ENCODE measurements at places on chromosomes 6 and 20. TPM values are rescaled to one million over a fixed set of nuclear protein-coding genes. Genes with fewer than 3 reads are reported as not detected.
A peak's percentile ranks its signal among the peaks of the same experiment; 100 is the strongest.

DNA sequence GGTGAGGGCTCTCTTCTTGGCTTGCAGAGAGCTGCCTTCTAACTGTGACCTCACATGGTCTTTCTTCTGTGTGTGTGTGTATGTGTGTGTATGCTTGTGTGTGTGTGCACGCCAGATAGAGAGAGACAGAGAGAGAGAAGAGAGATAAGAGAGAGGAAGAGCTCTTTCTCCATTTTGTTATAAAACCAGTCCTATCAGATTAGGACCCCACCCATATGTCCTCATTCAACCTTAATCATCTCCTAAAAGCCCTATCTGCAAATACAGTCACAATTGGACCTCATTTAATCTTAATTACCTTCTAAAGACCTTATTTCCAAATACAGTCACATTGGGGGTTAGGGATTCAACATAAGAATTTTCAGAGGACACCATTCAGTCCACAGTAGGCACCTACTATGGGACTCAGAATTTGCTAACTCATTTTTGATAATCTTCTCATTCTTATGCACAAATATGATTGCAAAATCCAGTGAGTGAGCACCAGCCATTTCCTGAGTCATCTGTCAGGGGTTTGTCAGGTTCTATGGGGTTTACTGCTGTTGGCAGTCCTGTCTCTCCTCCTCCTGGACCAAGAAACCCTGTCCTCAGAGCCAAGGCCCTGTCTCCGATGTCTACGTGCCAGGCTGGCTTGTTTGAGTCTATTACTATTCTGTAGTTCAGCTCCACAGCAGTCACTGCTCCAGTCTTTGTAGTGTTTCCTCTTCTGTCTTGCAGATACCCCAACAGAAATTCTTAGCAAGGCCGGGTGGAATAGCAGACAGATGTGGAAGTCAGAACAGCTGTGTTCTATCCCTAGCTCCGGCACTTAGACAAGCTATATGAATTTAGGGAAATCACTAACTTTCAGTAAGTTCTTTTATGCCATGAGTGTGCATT is 59.0 kb upstream of the FAM184A start:
- DNase-seq = peak; percentile 74

DNA sequence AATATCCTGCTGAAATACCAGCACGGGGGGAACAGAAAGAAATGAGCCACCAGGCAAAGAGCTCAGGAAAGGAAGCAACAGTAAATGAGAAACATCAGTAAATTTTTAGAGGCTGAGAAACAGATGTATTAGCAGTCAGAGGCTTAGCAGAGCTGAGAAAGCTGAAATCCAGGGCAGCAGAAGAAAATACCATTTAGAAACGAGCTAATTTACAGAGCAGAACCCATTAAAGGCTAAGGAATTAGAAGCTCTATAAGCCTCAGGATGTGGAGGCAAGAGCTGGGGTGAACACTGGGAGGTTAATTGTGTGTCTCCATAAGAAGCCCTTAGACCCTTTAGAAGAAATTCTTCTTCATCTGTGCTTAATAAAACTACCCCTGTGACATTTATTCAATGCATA is 178.6 kb upstream of the RGS17 start:
- no peak for DNase-seq

- no peak for DNase-seq
Observed at GRCh38 chr6:152296648-152297376, 340.4 kb downstream of the SYNE1 start.

ASXL1 gene
- total RNA-seq = 58.9 TPM

CLPSL2 gene
- total RNA-seq = not detected

GRCh38 chr20:22951966-22952365 is 83.1 kb upstream of the SSTR4 start:
- no peak for DNase-seq

TBXT gene
- total RNA-seq = not detected

DNA sequence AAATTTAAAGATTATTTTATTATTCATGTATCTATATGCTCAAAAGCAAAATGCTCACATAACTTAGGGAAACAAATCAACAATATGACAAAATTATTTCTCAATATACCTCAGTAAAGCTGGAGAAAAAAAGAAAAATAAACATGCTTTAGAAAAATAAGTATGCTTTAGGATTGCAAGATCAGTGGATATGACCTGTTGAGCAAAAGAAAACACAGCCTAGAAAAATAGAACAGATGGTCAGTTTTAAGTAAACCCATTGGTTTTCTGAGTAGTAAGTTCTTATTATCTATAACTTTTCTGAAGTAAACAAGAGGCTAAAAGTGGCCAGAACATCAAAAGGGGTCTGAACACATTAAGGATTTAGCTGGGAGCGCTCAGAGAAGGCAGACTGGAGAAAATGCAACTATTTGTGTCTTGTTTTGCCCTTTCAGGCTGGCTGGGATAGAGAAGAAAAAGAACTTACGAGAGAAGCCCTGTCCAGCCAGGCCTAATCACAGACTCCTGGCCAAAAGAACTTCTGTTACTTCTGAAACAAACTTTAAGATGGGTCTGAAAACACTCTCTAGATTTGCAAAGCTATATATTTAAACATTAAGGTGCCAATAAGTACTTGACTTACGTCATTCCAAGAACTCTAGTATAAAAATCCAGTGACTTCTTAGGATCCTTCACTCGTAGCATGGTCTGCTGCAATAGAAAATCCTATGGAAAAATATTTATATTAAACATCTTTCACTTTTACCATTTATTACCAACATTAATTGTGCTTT is 16.5 kb downstream of the GLO1 start:
- no peak for DNase-seq

DNA sequence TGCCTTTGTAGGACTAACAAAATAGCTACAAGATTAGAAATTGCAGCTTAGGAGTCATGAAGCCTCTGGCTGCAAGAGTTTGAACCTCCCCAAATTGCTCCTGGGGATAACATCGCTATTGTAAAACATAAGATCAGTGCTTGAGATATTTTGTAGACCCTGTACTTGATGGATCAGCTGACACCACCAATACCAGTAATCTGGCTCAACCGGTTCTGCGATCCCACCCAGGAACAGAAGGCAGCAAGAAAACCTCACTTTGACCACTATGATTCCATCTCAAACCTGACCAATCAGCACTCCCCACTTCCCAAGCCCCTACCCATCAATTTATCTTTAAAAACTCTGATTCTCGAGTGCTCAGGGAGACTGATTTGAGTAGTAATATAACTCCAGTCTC is 265.7 kb upstream of the PRND start:
- no peak for DNase-seq

DNA sequence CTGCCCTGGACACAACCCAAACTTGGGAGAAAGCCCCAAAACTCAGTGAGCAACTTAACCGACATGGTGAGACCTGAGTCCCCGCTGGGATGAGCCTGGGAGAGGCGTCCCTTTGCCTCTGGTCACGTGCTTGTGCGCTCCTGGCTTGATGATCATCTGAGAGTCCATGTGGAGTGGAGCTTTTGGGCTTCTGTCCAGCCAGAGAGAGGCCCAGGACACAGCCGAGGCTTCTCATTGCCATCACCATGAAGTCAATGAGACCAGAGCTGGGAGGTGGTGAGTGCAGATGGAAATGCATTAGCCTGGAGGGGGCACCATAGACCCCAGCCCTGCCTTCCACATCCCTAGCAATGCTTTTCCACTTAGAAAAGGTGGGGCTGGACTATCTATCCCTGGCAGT is 250.0 kb downstream of the SLC24A3 start:
- no peak for DNase-seq

DNA sequence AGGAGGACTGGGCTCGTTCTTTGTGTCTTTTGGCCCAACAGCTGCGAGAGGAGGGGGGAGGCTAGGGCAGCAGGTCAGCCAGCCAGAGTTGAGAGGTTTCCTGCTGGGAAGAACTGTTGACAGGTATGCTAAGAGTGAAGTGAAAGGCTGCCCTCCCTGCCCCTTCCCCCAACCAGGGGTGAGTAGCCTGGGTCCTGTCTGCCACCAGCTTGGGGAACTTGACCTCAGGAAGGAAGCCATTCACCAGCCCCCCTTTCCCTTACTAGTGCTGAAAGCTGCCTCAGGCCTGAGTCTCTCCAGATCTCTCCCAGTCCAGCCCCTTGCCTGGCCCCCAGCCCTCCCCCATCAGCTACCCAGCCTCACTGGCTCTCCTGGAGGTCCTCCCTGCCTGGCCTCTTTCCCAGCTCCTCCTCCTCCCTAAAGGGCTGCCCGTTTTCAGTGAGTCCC is 20.7 kb upstream of the ZNF76 start:
- DNase-seq = no peak

SLC17A1 gene
- not detected for total RNA-seq

Data from MCF 10A (cell line).